NCI-H748 treated with DMSO at 0.1 percent for 48 hours (cell line): ENCODE measurements at places on chromosomes 5 and 9.

DNA sequence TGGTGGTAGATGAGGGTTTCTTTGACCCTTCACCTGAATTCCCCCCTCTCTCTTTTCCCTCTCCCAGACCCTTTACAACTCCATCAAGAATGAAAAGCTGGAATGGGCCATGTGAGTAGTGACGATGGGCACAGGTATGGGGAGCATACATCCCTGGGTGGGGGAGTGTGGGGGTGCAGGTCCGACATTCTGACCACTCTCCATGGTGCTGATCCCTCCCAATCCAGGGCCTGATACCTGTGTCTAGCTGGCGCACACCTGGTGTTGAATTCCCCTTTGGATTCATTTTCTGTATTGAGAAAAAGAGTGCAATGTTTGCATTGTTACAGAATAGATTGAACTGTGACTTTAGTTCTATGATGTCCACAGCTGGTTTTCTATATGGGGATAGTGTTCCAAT is 40.0 kb downstream of the PSD2 start:
- no peak for DNase-seq

DNA sequence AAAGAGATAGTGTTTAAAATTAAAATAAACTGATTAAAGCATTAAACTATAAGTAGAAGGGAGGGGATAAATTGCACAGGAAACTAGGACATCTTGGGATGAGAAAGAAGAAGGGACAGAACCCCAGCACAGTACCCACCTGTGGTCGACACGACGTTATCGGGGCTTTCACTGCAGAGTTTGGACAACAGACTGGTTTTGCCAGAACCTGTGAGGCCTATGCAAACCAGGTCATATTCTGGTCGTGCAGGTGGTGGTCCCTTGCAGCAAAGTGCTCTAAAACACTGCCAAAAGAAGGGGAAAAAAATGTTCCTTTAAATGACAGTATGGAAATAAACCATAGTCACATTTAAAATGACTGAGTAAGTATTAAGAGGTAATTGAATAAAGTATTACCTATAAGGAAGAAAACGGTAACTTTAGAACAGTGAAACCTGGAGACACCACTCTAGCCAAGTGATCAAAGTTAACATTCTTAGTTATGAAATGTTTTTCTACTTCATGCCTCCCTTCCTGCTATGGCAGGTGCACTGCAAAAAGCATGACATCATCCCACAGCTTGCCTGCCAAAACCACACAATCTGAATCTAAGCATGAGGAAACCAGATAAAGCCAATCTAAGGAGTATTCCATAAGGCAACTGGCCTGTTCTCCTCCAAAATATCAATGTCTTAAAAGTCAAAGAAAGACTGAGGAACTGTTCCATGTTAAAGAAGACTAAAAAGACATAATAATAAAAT is 138.6 kb downstream of the ARL15 start:
- DNase-seq, result no peak

- no peak for DNase-seq
Observed at GRCh38 chr5:39100301-39100850, 26.2 kb upstream of the RICTOR start.

- DNase-seq, result peak; percentile 77
Observed at GRCh38 chr9:98707166-98708102, 1.3 kb downstream of the GABBR2 start.

DNA sequence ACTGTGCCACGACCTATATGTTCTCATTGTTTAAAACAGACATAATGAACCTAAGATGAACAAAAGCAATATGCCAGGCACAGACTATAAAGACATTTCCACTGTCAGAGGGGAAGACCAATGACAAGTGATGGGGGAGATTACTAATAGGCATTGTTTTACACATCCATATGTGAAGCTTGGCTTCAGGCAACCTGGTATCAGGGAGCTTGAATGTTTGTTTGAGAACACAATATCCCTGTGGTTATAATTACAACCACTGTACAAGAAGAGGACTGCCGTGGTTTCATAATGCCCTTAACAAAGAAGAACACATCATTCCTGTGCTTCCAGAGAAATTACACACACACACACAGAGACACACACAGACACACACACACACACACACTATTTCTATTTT is 385.7 kb downstream of the BNC2 start:
- no peak for DNase-seq

DNA sequence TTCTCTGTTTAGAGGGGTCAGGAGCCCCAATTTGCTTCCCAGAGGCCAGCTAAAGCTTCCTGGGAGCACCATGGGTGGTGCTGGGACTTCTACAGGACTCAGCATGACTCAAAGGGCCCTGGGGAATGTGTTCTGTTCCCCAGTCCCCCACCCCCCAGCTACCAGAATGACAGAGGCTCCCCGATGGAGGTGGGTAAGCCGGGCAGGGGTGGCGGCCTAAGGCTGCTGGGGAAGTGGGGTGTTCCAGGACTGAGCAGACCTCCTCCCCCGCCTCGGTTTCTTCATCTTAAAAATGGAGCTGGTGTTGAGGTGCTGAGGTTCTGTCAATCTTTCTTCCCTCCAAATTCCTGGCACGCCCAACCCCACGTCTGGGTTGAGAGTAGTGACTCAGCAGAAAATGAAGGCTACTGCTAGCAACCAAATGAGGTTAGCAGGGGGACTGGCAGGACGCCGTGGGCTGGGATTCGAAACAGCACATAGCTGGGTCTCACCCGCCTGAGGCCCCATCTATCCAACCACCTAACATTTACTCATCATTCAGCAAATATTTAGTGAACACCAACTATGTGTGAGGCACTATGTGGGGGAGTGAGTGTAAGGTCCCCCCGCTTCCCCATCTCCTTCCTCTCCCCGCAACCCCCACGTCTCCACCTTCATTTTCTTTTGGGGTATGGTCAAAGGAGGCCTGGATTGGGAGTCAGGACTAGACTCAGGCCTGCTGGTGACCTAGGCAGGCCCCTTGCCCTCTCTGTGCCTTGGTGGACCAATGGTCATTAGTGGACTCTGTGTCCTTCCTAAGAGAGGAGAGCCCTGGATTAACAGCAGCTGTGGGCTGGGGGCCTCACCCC is 50.2 kb downstream of the C9orf50 start:
- no peak for DNase-seq

- DNase-seq, result no peak
Observed at GRCh38 chr9:2605246-2605645, 16.3 kb upstream of the VLDLR start.

DNA sequence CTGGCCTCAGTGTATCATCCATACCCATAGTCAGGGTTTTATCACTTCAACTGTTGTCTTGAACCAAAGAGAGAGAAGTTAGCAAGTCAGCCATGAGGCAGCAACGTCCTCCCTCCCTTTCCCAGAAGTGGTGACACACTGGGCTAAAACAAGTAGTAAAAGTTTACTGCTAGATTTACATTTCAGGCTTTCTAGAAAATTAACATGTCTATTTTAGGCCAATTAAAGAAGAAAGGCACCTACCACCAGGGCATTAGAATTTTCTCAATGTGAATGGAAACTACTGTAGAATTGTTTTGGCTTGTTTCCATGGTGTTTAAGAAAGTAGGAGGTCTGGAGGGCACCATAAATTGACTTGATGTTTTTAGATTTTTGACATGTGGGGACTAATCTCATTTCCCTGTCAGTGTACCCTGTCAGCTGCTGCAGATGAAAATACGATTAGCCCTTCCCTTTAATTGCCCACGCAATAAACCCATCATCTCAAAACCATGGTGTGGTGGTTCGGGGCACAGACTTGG is 121.8 kb upstream of the ELL2 start:
- no peak for DNase-seq

- DNase-seq, result no peak
Observed at GRCh38 chr5:33489481-33490067, 48.8 kb downstream of the TARS1 start.
